Bone marrow (tissue), 2 donors: ENCODE measurements at places on chromosomes 5 and 9.

DNA sequence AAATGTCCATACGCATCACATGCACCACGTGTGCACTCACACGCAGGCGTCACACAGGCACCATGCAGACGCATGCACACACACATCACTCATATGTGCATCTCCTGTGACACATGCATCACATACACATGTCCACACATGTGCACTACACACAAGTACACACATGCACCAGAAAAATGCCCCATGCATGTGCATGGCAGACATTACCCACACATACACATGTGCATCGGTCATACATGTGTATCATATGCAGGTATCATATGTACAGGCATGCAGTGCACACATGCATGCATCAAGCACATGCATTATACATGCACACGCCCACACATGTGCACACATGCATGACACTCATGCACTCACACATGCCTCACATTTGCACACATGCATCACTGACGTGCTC is 26.1 kb downstream of the ADAMTS2 start:
- DNase-seq: no peak

GRCh38 chr5:171444582-171444981 is 25.1 kb downstream of the FGF18 start:
- DNase-seq: no peak

- DNase-seq: no peak
These were observed 55.9 kb downstream of the OTULIN start for GRCh38 chr5:14720236-14720923.

GRCh38 chr9:86955561-86955960 is 8.3 kb upstream of the GAS1 start:
- DNase-seq: no peak

GRCh38 chr9:14052359-14052758 is 261.6 kb downstream of the NFIB start:
- DNase-seq: no peak

- no peak for DNase-seq
These were observed 13.3 kb upstream of the UBE2QL1 start for GRCh38 chr5:6435356-6435755.

DNA sequence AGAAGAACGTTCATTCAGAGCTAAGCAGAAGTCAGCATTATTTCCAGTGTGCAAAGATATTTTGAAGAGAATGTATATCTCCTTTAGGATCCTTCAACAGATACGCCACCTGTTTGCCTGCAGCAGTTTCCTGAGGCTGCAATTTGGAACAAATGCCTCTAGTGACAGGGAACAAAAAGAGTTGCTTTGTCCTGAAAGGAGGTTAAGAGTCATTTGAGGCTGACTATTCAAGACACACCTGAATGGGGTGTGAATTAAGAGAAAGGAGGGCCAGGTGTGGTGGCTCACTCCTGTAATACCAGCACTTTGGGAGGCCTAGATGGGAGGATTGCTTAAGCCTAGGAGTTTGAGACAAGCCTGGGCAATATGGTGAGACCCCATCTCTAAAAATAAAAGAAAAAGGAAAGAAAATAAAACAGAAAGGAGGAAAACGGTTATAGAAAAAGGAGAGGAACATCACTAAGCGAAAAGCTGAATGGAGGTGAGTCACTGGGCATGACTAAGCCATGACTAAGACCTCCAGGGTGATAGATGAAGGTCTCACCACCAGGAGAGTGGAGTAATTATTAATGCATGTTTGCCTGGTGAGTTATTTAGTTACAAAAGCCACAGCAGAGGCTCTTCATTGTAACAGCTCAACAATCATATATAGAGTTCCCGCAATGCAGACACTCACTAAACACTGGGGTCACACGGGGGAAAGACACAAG is 255.2 kb upstream of the TNC start:
- no peak for DNase-seq
